AG08395 (cell line): ENCODE measurements at places on chromosomes 4 and X.

DNA sequence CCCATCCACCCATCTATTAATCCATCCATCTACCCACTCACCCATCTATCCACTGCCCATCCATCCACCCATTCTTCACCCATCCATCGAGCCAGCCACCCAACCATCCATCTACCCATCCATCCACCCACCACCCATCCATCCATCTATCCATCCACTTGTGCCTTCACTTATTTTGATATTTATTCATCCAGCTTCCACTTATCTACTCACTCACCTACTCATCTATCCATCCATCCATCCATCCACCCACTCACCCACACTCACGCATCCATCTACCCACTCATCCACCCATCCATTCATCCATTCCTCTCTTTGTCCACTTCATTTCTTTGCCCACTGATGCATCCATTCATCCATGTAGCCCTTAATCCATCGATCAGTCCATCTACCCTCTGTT lies 72.9 kb upstream of the AFAP1 start:
- DNase-seq: no peak

DNA sequence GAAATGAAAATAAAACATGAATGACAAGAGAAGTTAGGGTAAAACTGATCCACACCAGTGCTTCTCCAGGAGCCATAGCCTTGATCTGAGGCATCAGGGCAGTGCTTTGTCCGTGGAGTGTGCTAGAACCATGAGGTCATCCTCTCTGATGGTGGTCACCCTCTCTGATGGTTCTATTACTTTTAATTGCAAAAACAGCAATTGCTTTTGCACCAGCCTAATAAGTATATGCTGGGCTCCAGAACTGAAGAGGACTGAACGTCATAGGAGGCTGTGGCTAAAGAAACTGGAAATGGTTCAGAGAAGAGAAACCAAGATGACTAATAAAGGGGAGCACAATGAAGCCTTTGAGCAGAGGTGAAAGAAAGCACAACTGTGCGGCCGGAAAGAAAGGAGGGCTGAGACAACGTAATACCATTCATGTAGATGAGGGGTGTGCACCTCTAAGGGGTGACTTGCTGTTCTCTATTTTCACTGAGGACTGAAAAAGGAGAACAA lies 17.0 kb upstream of the TMEM154 start:
- no peak for DNase-seq

DNA sequence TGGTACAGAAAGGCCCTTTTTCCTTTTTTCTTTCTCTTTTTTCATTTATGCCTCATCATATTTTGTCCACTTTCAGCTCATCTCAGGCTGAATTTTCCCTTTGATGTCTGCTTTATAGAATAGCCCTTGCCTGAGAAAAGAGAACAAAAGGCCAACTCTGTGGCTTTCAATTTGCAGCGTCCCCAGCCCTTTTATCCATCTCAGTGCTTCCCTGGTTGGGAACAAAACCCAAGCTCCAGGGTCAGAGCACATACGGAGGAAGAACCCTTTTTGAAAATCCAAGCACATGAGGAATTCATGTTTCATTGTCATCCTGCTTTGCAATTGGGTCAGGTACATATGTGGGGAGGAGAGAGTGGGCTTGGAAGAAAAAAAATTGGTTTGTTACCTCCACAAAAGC lies 47.5 kb downstream of the TMEM164 start:
- no peak for DNase-seq

DNA sequence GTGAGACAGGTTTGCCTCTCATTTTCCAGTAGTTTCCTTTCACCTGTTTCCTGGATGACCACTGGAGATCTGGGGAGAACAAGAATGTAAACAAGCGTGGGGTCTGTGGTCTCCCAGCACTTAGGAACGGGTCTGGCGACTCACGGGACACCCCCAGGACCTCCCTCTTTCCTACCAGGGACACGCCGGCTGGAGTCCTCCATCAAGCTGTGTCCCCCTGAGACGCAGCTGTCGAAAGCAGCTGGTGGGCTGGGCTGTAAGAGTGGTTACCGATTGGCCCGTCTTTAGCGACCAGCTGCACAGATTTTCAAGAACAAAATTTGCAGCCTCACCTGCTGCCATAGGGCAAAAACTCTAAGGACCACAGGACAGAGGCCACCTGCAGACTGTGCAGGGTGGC lies 11.9 kb downstream of the LRPAP1 start:
- DNase-seq: no peak

DNA sequence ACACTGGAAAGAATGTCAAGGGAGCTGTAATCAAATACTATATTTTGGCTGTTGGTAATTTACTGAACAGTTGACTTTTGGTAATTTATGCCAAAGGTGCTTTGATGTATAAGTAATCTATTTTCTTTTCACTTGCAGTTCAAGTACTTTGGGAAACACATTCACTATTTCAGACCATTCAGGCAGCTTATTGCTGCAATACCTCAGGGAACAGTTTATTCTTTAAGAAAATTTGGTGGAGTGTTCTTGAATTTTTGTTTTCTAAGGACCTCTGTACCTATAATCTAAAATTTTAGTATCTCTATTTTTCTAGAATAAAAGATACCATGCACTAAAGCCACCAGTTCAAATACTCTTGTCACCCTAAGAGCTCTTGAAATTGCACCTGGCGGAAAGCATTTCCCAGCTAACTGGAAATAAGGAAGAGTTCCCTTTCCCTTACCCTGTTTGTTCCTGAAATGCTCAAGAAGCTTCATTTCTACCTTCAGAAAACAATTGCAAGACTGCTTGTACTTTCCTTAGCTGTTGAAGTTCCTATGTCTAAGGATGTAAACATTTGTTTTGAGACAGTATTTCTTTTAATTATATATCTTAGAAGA lies 633.5 kb upstream of the FAT1 start:
- no peak for DNase-seq

- peak; percentile 92 for DNase-seq
Observed at GRCh38 chrX:47190445-47191269, 3.0 kb upstream of the UBA1 start.

DNA sequence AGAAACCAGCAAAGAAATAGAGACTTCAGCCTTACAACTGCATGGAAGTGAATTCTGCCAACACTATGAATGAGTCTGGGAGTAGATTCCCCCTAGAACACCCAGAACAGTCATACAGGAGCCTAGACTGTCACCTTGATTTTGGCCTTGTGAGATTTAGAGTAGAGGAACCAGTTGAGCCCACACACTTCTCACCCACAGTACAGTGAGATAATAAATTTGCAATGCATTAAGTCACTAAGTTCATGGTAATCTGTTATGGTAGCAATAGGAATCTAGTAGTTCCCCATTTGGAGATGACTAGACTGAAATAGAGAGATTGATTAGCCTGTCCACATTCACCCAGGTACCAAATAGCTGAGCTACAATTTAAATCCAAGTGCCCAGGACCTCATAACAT lies 59.0 kb downstream of the FAM13A start:
- DNase-seq: no peak

DNA sequence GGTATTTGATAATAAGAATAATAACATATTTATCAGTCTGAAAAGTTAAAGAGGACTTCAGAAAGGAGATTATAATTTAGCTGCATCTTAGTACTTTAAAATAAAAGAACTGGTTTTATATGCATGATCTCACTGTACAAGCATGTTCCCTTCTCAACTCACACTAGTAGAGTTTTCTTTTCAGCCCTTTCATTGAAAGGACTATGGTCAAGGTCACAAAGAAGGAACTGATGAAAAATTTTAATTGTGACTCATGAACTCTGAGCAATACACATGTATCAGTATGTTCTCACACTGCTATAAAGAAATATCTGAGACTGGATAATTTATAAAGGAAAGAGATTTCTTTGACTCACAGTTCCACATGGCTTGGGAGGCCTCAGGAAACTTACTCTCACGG lies 73.7 kb upstream of the NDST4 start:
- DNase-seq: no peak

DNA sequence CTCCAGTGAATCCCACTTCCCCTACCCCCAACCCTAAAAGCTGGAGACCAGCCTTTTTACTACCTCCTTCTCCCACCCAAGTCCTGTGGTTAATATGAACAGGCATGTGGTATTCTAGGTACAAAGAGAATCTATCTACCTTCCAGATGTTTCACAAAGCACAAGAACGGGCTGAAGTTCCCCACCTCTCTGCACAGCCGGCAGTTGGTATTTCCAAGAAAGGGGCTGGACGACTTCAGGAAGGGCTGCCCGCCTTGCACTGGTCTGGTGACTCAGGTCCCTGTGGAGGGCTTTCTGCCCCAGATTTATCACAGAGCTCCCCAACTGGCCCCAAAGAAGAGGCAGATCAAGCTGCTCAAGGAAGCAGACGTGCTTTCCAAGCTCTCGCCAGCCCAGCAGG lies 4.5 kb downstream of the FAM47E start:
- no peak for DNase-seq

GRCh38 chr4:113384600-113384999 lies 335.1 kb downstream of the ANK2 start:
- DNase-seq: peak; percentile 28

DNA sequence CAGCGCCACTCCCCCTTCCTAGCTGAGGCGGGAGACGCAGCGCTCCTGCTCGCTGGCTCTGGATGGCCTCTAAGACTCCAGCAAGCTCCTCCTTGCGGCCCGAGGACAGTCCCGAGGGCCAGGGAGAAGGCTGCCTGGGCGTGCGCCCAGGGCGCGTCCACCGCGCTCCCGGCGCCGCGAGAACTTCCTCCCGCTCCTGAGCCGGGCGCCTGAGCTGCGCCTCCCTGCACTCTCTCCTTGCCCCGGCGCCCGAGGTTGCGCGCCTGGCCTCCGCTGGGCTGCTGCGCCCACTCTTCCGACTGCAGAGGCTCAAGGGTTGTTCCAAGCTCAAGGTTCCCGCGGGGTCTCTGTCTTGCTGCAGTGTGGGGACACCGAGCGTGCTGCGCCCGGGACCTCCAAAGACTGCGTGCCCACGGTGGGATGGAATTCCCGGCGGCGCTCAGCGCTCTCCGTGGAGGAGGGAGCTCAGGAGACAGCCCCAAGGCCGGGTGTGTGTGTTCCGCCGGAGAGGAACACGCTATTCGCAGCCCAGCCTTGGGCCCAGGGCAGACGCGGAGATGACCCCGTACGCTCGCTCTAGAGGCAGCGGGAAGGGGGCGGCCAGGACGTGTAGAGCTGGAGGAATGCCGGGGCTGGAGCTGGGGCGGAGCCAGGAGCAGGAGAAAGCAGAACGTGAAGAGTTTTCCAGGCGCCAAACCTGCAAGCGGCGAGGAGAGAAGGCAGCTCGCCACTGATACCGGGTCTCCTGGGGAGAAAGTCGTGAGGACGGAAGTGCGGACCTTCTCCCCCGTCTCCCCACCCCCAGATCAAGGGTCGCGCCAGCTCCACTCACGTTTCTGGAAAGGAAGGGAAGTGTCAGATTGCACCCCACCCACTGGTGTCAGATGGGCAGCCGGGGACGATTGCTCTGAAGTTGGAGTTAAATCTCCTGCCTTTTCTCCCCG lies at the start of gene ARHGAP6:
TSS of gene ARHGAP6 (minus strand) at position 753 of the 944 bp plus-strand sequence. CDS start 1,092 bp downstream, outside the sequence.
- peak; percentile 47 for DNase-seq

GRCh38 chr4:164828955-164829354 lies 48.0 kb upstream of the APELA start:
- DNase-seq: no peak

DNA sequence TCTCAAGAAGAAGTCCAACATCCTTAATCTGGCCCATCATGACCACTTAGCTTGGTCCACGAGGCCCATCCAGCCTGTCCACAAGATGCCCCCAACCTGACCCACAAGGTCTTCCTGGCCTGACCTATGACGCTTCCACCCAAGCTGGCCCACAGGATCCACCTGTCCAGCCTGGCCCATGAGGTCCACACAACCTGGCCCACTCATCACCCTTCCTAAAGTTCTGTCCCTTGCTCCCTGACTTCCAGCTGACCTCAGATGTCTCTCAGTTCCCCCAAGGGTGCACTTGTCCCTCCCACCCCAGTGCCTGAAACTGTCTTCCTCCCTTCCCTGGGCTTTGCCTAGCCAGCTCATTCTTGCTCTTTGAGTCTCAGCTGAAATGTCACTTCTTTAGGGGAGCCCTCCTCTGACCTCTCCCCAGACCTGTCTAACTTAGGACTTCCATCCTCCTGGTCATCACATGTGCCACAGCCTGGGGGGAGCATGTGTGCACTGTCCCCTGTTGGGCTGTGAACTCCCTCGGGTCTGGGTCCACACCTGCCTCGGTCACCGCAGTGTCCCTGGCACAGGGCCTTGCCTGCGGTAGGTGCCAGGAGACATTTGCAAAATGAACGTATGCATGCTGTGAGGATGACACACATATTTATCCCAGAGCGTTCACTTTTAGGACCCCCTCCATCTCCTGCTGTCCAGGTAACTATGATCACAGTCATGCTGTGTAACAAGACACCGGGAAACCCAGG lies 61.7 kb downstream of the EVC start:
- DNase-seq: no peak

GRCh38 chr4:164536814-164537213 lies 217.1 kb upstream of the SMIM31 start:
- peak; percentile 2 for DNase-seq

- no peak for DNase-seq
Observed at GRCh38 chr4:182826391-182826790, 90.8 kb downstream of the DCTD start.
